GM23248 (cell line): ENCODE measurements at places on chromosomes 3 and 15. TPM values are rescaled to one million over a fixed set of nuclear protein-coding genes. Genes with fewer than 3 reads are reported as not detected.

TMEM202 gene
- not detected in 2 replicates for total RNA-seq

AP4E1 gene
- 14.4 and 15.0 TPM in 2 replicates for total RNA-seq

ZNF620 gene
- 0.32 and 0.63 TPM in 2 replicates for total RNA-seq

KY gene
- total RNA-seq, result 0.51 and 0.76 TPM in 2 replicates

MYO5C gene
- total RNA-seq, result not detected in 2 replicates

SGO1 gene
- total RNA-seq, result 1.0 and 5.7 TPM in 2 replicates

IL20RB gene
- 97.4 and 107 TPM in 2 replicates for total RNA-seq

C3orf22 gene
- not detected in 2 replicates for total RNA-seq

ZNF280D gene
- total RNA-seq, result 23.3 and 24.6 TPM in 2 replicates

C3orf33 gene
- total RNA-seq, result 2.1 and 3.9 TPM in 2 replicates

TNIK gene
- 1.0 and 2.3 TPM in 2 replicates for total RNA-seq

FBXL2 gene
- total RNA-seq, result 3.2 and 3.4 TPM in 2 replicates
